NCI-H2171 (cell line): ENCODE measurements at places on chromosomes 2 and 18.

- DNase-seq: no peak
These were observed 572.3 kb downstream of the PLCL1 start for GRCh38 chr2:198376677-198377076.

DNA sequence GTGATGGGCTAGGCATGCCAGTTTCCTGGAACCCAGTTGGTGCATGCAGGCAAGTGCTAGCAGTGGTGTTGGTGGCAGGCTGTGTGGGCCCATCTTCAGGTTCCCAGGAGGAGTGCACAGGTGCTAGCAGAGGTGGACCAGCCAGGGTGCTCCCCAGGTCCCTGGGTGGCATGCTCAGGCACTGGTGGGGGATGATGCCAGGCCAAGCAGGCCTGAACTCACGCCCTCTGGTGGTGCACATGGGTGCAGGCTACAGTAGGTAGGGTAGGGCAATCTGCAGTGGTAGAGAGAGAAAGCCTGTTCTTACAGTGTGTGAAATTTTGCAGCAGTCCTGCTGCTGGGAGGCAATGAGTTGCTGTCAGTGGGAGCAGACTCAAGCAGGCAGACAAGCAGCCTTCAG is 1651.8 kb downstream of the DPP10 start:
- DNase-seq: no peak

DNA sequence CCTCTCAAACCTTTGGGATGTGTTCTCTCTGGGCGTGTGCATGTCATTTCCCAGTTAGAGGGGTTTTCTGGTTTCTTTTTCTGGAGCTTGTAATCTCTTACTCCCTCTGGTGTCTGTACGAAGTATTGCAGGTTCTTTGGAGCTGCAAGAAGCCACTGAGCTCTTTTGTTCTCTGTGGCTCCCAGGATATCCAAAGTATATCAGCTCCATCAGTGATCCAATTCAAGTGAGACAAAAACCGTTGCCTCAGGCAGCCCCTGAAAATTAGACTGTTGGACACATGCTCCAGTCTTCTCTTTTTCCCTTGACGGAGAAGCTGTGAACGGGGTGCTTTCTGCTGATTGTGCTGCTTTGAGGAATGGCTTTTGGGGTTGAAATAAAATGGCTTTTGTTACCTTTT is 59.0 kb upstream of the LDLRAD4 start:
- DNase-seq: peak; percentile 34

DNA sequence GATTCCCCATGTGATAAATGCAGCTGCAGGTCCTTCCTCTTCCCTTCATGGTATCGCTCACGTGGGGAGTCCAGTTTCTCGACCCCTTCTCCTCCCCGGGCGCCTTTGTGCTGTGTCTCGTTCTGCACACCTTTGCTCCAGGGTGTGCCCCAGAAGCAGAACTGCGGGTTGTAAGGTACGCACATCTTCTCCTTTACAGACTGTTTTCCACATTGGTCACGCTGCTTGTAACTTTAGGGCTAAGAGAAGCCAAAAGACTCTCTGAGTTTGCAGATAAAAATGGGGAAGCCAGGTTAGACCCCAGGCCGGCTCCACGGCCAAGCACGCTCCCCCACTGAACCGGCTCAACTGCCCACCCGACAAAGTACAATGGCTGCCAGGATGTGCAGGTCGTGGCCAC is 45.9 kb upstream of the TFCP2L1 start:
- no peak for DNase-seq

GRCh38 chr18:45108754-45109153 is 428.1 kb downstream of the SETBP1 start:
- DNase-seq: no peak

DNA sequence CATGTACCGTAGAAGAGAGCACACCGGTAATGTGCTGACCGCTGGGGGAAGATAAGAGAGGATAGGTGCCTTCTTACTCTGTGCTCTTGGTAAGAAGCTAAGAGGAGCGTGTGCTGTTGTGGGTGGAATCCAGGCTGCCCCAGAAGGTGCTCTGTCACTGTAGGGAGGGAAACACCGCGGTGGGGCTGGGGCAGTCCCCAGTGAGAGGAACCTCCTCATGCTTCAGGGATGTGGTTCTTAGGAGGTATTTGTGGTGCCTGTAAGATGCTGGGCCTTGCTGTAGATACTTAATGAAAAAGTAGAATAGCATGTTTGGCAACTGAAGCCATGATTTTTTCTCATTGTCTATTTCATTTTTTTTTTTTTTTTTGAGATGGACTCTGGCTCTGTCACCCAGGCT is 1.1 kb downstream of the COLEC11 start:
- no peak for DNase-seq

DNA sequence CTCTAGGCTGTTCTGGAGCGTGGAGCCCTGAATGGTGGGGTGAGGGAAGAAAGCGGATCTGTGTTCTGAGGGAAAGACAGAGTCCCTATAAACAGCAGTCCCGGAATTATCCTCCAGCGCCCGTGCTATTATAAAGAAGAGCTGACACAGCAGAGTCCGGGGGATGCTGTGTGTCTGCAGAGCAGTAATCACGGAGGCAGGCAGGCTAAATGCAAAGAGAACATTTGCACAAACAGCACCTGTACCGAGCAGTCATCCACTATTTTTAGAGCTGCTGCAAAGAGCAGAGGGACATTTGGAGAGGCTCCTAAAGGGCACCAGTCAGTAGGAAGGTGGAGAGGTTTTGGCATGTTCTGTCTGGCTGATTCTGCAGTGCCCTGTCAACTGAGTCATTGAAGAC is 293.8 kb upstream of the SLC14A2 start:
- no peak for DNase-seq

DNA sequence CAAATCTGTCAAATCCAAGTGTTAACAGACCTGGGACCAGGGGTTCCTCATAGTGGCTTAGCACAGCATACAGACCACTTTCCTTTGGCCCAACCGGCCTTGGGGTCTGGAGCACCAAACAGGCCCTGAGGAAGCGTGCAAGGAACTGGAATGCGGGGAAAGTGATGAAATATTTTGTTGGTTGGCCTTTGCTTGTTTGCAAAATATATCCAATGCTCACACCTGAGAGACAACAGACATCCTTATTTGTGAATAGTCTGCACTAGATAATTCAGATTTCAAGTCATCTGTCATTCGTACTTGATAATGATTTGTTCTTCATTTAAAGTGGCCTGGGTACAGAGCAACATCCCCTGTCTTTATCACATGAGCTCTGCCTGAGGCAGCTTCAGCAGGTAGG is 43.5 kb downstream of the ABCG8 start:
- DNase-seq: no peak

- no peak for DNase-seq
These were observed 104.2 kb upstream of the TTC27 start for GRCh38 chr2:32523686-32524085.

DNA sequence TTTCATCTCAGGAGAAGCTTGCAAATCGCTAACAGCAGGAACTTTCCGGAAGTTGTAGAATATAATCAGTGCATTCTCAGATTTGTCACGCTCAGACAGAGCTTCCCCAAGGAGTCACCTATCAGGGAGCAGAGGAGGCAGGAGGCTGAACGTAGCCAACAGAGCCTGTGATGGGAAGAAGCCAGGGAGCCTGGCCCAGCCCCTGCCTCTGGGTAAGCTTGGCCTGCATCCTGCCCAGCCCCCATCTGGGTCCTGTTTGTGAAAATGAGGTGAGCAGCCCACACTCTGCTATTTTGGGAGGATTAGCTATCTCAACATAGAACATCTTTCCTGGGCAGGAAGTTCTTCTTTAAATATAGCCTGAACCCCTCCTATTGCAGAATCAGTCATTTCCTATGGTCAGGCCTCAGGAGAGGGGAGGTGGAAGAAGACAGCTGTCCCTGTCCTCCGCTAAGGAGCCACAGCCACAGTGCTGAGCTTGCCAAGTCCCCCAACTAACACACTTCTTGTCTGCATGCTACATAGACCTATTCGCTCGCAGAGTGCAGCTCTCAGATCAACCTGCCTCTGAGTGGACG is 19.2 kb upstream of the PKDCC start:
- no peak for DNase-seq

DNA sequence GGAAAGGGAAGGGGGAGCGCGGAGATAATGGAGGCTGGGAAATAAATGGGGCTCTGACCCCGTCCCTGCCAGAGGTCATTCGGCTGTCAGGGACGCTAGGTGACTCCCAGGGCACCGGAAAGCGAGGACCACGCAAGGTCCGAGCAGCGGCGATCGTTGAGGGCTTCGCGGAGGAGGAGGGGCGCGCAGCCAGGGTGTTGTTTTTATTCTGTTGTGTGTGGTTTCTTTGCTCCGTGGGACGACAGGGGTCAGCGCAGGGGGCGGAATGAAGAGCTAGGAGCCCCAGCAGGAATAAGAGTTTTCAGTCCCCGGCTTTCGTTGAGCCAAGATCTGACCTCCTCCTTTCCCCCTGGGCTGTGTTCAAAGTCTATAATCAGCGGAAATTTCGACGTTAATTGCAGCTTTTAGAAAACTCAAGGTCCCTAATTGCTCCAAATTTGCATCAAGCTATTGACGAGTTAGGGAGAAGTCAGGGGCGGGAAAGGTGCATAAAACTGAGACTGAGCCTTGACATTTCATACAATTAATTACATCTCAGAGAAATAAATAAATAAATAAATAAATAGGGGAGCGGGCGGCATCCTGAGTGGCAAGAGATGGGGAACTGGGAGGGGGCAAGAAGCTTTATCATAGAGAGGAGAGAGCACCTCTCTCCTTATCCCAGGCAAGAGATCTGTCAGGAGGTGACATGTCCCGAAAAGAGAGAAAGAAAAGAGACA is 2.2 kb downstream of the GAD1 start:
- no peak for DNase-seq

GRCh38 chr2:122029456-122029855 is 274.0 kb downstream of the TSN start:
- no peak for DNase-seq

- no peak for DNase-seq
These were observed 133.4 kb upstream of the GLI2 start for GRCh38 chr2:120602251-120602650.
